ENCODE measurements at places on chromosomes 2 and 18.

DNA sequence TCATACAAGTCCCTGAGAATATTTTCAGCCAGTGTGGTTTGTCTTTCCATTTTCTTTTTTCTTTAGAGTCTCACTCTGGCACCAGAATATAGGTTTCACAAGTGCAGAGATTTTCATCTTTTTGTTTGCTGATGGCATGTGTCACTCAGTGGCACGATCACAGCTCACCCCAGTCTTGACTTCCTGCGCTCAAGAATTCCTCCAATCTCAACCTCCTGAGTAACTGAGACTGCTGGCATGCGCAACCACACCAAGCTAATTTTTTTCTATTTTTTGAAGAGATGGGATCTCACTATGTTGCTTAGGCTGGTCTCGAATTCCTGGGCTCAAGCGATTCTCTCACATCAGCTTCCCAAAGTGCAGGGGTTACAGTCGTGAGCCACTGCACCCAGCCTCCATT lies 23.9 kb downstream of the NBEAL1 start:
- DNase-seq = no peak

GRCh38 chr2:40283111-40283909 lies 168.6 kb downstream of the SLC8A1 start:
- no peak for DNase-seq

- DNase-seq = no peak
Observed at GRCh38 chr2:120831891-120832290, 96.2 kb downstream of the GLI2 start.

DNA sequence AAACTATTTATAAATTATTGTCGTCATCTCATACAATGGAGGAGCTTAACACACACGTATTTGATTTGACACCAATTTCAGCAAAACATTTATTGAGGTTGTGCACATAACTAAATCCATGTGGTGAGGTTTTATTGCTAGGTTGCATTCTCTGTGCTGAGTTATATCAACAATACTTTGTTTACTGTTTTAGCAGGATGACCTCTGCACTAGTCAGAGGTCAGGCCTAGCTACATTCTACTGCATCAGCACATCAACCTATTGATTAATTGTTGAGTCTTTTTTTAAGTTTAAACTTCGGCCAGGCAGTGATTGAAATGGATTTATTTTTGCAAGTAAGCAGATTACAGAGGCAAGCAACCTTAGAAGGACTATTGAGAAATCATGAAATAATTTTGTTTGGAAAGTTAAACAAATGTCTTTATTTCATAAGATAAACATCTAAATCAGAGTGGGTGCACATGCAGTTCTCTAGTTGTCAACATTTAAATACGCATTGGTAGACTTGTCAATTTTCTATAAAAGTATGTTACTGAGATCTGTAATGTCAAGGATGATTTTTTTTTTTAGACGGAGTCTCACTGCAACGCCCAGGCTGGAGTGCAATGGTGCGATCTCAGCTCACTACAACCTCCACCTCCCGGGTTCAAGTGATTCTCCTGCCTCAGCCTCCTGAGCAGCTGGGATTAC lies 75.2 kb upstream of the CD28 start:
- DNase-seq = no peak

- no peak for DNase-seq
Observed at GRCh38 chr2:236343400-236344161, 79.4 kb upstream of the ASB18 start.

- no peak for DNase-seq
Observed at GRCh38 chr2:191836471-191836852, 10.4 kb downstream of the CAVIN2 start.

DNA sequence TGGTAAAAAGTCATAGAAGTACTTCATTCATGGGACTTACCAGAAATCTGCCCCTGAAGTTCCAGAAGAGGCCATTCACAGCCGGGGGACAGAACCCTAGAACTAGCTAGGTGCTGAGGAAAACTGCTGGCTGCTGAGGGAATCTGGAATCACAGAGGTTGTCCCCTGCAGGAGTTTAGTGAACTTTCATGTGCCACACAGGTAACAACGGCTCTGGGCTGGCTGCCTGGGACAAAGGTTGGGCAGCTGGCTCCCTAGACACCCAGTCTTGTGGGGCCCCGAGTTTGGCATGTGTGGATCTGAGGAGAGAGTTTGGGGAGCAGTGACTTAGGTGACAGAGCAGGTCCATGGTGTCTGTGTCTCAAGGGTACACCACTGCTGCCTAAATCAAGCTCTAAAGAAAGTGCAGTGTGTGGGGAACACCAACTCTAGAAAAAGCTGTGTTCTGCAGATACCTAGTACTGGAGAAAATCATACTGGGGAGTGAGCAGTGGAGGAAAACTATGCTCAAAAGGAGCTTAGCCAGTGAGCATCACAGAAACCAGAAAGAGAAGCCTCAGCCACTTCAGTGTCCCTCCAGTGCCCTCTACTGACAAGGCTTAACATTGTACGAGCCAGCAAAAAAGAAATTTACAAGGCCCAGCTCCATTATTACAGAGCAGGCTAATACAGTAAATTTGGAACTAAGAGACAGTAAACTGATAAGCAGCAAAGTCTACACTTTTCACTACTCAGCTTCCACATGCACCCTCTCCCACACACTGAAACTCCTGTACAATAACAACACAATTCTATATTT lies 15.2 kb downstream of the GALNT3 start:
- no peak for DNase-seq

GRCh38 chr2:186125156-186125555 lies 360.9 kb upstream of the ZC3H15 start:
- DNase-seq = no peak

GRCh38 chr18:59915606-59916005 lies 15.8 kb downstream of the PMAIP1 start:
- no peak for DNase-seq

GRCh38 chr2:174332217-174332963 lies 2.4 kb upstream of the SP9 start:
- DNase-seq = no peak

- DNase-seq = no peak
Observed at GRCh38 chr18:34787931-34788532, 77.9 kb downstream of the DTNA start.

DNA sequence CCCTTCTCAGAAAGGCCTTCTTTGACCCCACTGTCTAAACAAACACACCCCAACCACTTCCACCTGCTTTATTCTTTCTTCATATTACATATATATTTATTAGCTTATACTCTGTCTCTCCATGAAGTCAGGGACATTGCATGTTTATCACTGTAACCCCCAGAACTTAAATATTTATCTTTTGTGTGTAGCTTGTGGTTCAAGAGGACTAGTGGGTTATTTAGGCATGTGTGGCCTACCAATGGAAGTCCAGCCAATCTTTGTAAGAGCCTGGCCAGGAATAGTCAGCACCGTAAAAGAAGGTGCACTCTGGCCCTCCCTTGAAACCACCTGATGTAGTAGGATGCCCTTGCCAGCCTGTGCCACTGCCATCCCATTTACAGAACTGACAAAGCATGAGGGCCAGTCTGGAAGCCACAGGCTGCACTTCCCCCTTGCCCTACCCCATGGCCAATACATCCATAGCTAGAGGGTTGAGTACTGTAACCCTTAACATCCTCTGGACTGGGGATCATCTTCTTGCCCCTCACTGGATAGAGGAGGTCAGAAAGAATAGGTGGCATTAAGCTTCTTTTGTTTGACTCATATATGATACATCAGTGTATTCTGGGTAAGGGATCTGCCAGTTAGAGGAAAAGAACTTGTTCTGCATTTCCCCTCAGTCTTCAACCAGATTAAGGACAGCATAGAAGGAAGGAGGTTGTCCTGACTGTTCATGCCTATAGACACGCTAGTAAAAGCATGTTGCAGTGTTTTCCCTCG lies 4.9 kb downstream of the NEMP2 start:
- DNase-seq = no peak

- no peak for DNase-seq
Observed at GRCh38 chr2:60560734-60561644, 7.5 kb upstream of the BCL11A start.

GRCh38 chr2:239285932-239286230 lies 114.9 kb downstream of the HDAC4 start:
- DNase-seq = no peak

DNA sequence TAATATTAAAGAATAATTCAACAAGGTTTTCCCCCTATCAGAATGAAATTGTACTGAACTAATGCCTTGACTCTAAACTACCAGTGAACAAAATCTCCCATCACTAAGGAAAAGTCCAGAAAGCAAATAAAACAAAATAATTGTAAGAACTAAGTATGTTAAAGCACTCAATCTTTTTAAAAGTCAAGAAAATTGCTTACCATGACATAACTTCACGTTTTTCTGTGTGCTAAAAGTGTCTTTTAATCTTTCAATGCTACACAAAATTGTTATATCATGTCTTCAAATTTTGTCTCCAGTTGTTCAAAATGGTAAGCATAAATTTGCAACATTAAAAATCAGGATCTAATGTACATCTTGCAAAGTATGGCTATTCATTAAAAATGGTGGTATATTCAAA lies 156.1 kb downstream of the BAZ2B start:
- no peak for DNase-seq

GRCh38 chr2:25835906-25836305 lies 42.4 kb downstream of the ASXL2 start:
- DNase-seq = no peak

- DNase-seq = no peak
Observed at GRCh38 chr18:70380915-70381896, 92.4 kb downstream of the SOCS6 start.

DNA sequence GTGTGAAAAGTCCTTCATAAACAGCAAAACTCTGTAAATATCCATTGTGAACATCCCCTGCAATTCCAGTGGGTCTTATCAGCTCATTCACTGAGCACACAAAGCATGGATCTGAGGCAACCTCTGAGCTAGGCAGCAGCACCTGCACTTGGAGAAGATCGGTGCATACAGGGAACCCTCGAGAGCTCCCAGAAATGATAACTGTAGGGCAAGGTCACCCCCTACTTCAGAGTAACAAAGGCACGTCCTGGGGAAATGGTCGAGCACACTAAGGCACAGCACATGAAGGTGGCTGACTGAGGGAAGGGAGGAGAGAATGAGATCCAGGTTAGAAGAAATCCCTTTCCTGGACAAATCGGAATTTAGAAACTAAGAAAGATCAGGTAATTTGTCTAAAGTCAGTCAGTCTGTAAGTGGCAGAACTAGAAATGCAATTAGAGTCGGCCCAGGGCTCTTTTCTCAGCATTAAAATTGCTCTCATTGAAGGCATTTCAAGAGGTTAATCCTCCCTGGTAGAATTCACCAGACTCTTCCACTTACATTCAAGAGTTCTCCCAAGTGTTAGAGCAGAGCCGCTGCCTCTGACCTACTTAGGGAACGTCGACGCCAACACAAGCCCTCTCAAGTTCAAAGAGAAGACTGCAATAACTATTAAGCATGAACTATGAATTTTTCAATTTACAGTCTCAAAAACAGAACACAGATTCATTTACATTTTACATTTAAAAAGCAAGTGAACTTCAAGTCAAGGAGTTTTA lies 45.9 kb downstream of the PXDN start:
- no peak for DNase-seq

DNA sequence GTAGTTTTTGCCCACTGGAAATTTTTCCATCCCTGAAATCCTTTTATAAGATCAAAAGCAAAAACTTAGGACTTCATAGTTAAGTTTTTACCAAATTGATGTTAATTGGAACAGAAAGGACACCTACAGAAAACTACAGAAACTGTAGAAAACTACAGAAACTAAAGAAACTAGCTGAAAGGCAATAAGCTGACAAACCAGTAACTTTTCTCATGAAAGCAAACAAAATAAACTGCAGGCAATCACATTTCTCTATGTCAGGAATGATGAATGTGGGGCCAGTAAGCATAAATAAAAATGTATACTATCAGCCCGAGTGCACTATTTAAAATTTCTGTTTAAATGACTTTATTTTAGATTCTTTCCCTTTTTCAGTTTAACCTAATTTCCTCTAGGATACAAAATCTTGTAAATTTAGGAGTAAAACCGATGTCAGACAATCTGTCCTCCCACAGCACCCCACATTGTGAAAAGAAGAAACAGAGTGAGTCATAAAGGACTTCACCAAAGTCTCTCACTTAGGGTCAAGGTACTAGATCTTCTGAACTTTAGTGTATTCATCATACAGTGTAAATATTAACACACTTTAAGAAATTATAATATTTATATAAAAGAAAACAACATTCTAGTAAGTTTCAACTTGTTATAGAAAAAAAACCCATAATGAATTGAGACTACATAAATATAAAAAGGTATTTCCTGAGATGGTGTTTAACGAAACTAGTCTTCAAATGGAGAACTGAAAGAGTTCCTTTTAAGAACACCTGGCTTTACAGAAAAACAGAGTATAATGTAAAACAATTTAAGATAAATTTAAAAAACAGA lies 46.6 kb downstream of the USP40 start:
- DNase-seq = no peak

GRCh38 chr2:217294211-217294610 lies 434.3 kb upstream of the TNP1 start:
- no peak for DNase-seq

- DNase-seq = no peak
Observed at GRCh38 chr2:84963692-84964405, 7.1 kb upstream of the KCMF1 start.

DNA sequence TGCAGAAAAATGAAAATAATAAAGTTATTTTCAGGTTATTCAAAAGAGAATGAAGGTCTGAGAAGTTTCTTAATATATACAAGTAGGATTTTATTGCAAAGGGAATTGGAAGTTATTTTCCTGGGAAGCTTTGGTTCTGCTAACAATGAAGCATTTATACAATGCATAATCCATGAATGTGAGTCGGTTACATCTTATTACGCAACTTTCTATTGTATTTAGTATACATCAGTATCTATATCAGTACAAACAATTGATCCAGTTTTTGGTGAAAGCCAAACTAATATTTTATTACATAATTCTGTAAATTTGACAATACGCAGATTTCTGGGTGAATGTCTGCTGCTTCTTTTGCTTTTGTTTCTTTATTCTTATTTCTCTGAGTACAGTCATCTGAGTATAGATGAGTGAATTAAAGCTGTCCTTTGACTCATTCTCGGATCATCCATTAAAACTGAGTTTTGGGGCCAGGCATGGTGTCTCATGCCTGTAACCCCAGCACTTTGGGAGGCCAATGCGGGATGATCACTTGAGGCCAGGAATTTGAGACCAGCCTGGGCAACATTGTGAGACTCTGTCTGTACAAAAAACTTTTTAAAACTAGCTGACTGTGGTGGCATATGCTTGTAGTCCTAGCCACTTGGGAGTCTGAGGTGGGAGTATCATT lies 108.5 kb downstream of the SOCS6 start:
- no peak for DNase-seq

DNA sequence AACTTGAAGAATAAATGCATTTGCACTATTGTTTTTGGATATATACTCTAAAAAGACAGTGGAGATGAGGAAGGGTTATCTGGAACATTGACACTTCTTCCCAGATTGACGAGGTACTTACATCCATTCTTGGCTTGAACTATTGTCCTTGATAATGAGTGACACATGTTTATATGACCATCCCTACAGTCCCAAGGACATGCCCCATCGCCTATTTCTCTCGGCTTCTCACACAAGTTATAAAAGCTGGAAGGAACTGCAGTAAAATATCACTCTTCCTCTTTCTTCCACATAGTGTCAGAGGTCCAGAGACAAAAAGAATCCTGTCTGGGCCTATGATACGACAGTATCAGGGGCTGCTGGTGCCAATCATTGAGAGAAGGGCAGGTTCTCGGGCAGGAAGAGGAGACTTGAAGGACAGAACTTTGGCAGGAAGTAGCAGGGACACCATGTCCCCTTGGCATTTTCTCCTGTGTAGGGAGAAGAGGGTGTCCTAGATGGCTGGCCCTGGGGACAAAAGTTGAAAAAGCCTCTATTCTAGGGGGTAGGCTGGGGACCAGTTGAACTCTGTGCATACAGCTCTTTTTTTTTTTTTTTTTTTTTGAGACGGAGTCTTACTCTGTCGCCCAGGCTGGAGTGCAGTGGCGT lies 5.8 kb upstream of the CABLES1 start:
- no peak for DNase-seq

- no peak for DNase-seq
Observed at GRCh38 chr2:201781557-201782051, 871 bp upstream of the ALS2 start.

Measured in activated T-helper 1 cell treated with anti-CD3 and anti-CD28 coated beads, Interleukin-12 subunit alpha, Interleukin-12 subunit beta, Interleukin-2, Interleukin-4 antibody, amounts not matched to agents 30 ng/mL and 10 ng/mL and 1 ng/mL, durations not matched to agents 14 hours and 24 hours and 36 hours (primary cell).